Retinal pigment epithelial cell (primary cell): ENCODE measurements at places on chromosomes 12 and 14.

DNA sequence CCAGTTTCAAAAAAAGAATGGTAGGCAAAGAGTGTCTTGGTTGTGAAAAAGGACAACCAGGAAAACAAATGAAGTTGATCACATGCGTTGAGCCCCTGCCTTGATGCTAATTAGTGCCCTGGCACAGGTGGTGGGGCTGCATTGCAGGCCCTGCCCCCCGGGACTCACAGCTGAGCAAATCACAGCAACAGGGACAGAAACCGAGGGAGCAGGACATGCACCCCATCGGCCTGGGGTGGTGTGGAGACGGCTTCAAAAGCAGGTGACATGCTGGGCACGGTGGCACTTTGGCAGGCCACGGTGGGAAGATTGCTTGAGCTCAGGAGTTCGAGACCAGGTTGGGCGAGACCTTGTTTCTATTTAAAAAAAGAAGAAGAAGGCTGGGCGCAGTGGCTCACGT, 1.1 kb upstream of the PAPLN start:
- DNase-seq: no peak

GRCh38 chr12:100251917-100252316, 15.0 kb downstream of the DEPDC4 start:
- no peak for DNase-seq

DNA sequence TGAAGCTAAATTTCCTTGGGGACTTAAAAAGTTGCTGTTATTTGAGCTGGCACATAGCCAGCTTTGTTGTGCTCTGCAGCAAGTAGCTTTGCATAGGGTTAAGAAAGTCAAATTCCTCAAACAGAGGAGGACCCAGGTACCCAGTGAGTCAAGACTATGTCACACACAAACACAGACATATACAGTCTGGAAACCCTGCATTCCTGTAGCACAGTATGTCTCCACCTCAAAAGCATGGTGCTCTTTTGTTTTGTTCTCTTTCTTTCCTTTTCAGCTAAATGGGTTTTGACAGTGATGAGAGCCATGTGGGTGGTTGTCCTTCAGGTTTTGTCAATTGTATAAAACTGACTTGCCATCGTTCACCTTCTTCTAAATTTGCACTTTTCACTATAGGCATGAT, 179.6 kb upstream of the DIO2 start:
- peak; percentile 91 for DNase-seq

DNA sequence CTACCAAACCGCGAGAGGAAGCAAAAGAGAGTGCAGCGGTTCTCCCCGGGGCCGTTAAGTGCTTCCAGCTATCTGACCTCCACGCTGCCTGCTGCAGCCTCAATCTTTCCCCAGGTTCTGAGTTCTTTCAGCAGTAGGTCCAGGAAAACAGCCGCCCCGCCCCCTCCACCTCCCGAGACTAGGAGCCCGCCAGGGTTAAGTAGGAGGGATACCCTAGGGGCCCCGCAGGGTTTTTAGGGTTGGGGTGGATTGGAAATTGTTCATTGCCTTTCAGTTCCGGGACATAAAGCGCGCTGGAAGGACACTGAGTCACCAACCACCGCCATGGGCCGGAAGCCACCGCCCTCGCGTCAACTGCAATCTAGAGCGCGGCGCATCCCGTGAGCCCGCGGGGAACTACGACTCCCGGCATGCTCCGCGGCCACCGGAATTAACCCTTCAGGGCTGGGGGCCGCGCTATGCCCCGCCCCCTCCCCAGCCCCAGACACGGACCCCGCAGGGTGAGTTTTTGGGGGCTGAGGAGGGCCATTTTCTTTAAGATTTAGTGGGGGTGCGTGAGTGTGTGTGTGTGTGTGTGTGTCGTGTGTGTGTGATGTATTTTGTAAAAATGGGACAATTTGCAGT, at the start of gene MYL6B:
Gene MYL6B (plus strand): TSS at position 456 of the 624 bp plus-strand sequence. CDS start 1,332 bp downstream, outside the sequence.
- peak; percentile 63 for DNase-seq

GRCh38 chr12:89988188-89988915, 279.7 kb upstream of the ATP2B1 start:
- DNase-seq: no peak

- no peak for DNase-seq
Measured at GRCh38 chr12:46177837-46178608, 90.8 kb downstream of the SLC38A1 start.

GRCh38 chr12:68970951-68971350, 38.0 kb upstream of the CPM start:
- DNase-seq: no peak

- no peak for DNase-seq
Measured at GRCh38 chr12:112813836-112814235, 22.3 kb downstream of the RPH3A start.

DNA sequence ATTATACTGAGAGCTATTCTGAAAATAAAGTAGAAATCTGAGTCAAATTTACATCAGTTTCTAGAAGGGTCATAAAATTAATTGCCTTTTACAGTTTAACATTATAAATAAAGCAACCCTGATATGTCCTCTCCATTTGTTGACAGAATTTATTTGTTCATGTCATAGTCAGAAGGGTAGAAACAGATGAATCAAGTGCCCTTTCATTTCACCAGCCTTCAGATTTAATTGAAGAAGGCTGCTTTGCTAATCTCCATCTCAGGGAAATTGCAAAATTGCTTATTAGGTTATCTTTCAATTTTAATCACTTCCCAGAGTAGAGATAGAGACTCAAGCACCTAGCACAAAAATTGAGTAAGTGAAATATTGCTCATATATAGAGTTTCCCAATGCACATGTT, 76.8 kb downstream of the ATXN7L3B start:
- no peak for DNase-seq

- DNase-seq: no peak
Measured at GRCh38 chr12:45651029-45651428, 78.5 kb upstream of the ARID2 start.

GRCh38 chr12:116194935-116195431, 82.5 kb downstream of the MED13L start:
- no peak for DNase-seq

- DNase-seq: no peak
Measured at GRCh38 chr12:53201177-53201541, 5.9 kb downstream of the ITGB7 start.

DNA sequence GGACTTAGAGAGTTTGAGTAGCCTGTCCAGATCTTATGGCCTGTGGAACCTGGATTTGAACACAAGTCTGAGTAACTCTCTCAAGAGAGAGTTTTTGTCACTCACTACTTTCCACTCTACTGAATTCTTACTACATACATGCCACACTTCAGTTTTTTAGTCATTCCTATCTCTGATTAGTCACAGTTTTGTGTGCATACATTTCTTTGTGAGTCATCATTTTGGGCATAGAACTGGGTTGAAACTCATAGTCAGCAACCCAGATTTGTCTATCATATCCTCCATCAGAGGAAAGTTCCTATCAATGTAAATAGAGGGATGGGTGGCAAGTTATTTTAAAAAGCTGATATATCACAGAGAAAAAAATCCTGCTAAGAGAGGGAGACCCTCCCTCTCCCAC, 42.9 kb downstream of the FLRT2 start:
- no peak for DNase-seq

GRCh38 chr12:108722992-108723766, 8.1 kb downstream of the CORO1C start:
- DNase-seq: peak; percentile 39

DNA sequence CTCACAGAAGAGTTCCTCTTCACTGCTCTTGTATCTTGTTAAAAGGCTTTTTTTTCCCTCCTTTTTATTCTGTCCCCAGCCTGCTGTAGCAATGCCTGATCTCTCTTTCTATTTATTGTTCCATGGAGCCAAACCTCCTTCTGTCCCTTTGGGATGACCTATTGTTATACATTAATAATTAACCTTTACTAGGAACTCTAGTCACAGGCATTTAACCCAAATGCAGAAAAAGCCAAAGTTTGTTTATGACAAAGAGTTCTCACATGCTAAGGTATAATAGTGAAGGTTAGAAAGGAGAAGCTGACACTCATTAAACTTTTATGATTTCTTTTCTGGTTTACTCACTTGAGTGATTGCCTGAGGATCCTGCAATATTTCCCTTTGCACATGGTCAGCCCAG, 535.8 kb downstream of the NRXN3 start:
- no peak for DNase-seq

DNA sequence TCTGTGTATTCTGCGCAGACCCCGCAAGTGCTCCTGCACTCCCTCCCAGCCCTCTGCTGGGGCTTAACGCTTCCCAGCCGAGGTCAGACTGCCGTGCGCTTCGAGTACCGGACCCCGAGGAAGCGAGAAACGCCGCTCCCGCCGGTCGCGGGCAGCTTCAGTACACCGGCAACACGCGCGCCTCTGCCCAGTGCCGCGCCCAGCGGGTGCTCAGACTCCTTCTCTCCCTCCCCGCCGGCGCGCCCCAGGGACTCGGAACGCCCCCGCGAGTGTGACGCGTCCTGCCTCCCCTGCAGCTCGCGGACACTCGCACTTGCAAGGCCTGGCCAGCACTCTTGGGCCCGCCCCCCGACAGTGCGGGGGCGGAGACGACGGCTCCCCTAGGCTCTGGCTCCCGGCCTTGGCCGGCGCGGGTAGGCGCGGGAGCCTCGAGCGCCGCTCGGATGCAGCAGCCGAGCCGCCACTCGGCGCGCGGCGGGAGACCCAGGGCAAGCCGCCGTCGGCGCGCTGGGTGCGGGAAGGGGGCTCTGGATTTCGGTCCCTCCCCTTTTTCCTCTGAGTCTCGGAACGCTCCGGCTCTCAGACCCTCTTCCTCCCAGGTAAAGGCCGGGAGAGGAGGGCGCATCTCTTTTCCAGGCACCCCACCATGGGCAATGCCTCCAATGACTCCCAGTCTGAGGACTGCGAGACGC, at the start of gene PTGER2:
Gene PTGER2 (plus strand): TSS at position 410 of the 692 bp plus-strand sequence. CDS start 237 bp downstream, at position 647.
- DNase-seq: peak; percentile 75

DNA sequence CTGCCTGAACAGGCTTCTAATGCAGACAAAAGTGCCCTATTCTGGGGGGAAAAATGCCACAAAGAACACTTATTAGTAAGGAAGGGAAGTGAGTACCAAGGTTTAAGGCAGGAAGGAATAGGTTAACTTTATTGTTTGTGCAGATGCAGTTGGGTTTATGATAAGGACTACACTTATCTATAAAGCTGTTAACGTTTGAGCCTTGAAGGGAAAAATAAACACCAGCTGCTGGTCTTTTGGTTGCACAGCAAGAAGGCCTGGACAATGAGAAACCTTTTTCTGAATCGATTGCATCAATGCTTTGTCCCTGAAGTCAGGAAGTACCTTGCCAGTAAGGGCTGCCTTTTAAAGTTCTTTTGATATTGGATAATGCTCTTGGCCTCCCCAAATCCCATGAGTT, 407.8 kb downstream of the ATP23 start:
- DNase-seq: no peak

DNA sequence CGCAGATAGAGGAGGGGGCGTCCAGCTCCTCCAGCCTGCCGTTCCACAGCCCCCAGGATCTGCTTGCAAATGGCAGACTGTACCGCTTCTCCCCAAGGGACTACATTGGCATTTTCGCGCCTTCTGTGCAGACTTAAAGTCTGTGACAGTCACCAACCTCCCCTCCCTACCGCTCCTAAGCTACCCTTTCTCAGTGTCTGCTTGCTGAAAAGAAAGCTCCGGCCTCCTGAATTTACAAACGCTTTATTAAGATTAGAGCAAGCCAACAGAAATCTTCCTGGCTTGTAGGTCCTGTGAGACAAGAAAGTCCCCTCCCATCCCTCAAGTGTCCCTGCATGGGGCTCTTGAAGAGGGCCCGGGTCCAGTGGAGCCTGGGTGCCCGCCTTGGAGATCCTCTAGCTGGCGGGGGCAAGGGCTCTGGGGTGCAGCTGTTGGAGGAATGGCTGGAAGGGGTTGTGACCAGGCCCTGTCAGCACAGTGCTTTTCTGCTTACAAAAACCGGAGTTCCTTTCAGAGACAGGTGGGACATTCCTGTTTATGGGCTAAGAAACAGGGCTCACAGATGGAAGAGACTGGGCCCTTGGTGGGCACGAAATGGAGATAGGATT, 2.8 kb upstream of the DLK1 start:
- no peak for DNase-seq

DNA sequence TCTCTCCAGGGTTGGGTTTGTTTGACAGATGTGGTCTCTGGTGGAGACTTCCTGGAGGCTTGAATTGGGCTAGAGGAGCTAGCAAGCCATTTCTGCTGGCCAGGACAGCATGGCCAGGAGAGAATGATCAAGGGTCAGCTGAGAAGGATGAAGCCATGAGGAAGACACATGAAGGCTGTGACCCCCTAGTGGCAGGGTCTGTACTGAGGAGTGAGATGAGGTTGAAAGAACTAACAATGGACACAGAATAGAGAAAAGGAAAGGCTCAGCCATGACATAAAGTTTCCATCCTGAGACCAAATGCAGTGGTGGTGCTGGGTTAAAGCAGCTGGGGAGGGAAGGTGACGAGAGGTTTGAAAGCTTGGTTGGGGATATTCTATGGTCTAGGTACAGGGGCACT, 89.9 kb downstream of the NT5DC3 start:
- no peak for DNase-seq

DNA sequence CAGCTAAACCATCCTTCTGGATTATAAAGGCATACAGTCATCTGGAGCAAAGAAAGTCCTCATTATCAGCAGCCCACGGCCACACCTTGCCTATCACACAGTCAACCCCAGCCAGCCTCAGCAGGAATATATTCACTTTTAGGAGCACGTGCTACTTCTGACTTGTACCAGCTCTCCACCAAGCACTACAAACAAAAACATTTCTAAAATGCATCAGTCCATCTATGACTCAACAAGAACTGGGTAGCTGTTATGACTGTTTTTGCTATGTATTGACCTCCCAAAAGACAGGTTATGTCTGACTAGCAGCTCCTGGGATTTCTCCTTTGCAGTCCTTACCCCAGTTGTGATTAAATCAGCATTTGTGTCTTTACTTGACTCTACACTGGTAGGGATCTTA, 31.2 kb downstream of the NUAK1 start:
- no peak for DNase-seq

GRCh38 chr12:123843912-123844748, 82.0 kb downstream of the DNAH10 start:
- DNase-seq: no peak

- peak; percentile 93 for DNase-seq
Measured at GRCh38 chr12:105226219-105226618, 9.8 kb downstream of the APPL2 start.

DNA sequence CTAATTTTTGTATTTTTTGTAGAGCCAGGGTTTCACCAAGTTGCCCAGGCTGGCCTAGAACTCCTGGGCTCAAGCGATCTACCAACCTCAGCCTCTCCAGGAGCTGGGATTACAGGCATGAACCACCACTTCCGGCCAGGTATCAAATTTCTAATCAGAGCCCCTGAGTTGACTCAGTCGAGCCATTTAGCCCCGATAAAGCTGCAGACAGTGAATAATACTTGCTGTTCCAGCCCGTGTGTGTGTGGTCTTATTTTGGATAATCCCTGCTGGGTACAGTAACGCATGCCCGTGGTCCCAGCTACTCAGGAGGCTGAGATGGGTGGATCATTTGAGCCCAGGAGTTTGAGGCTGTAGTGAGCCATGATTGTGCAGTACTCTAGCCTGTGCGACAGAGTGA, 57.0 kb downstream of the TEAD4 start:
- DNase-seq: no peak

DNA sequence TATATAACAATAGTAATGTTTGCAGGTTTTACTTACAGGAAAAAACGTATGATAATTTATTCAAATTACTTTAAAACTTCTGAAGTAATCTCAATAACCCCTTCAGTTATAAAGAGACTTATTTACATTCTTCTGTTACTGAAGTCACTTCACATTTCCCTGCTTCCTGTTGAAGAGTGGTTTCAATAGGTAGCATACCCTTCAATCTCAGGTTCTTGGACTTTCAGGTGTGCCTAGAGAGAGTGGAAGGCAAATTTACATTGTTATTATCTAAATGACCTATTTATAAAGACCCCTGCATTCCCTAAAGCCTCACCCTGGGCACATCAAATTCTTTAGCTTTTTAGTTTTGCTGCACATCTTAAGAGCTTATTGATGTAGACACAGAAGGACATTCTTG, 137.6 kb upstream of the AEBP2 start:
- DNase-seq: no peak

GRCh38 chr12:42932936-42933335, 343.4 kb upstream of the PRICKLE1 start:
- no peak for DNase-seq
